ENCODE measurements at places on chromosomes 7 and 10.

DNA sequence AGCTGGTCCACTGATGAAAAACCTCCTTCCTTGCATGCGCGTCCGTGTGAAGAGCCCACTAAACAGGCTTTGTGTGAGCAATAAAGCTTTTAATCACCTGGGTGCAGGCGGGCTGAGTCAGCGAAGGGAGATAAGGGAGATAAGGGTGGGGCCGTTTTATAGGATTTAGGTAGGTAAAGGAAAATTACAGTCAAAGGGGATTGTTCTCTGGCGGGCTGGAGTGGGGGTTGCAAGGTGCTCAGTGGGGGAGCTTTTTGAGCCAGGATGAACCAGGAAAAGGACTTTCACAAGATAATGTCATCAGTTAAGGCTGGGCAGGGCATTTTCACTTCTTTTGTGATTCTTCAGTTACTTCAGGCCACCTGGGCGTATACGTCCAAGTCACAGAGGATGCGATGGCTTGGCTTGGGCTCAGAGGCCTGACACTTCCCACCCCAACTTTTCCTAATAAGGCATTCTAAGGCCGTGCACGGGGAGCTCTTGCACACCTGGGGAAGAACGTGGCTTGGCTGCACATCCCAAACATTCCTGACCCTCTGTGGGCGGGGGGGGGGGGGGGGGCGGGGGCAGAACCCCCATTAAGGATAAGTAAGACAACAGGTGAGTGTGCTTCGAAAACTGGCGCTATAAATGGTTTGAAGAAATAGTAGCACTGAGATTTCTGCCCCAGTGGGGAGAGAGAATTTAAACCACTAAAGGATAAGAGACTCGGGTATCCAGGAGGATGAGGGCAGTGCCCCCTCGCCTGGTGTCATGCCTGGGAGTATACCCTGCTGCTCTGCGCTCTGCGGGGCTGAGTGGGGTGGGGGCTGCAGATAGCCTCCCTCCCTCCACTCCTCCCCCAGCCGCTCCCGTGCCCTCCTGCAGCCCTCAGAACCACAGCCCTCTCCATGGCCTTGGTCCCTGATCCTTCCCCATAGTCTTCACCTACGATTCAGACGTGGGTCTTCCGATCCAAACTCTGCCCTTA, 217.6 kb downstream of the MLLT10 start:
- DNase-seq, result no peak

- no peak for DNase-seq
These were observed 6.5 kb downstream of the MDH2 start for GRCh38 chr7:76054123-76055120.

- no peak for DNase-seq
These were observed 43.4 kb downstream of the FOXL3 start for GRCh38 chr7:333393-333764.

DNA sequence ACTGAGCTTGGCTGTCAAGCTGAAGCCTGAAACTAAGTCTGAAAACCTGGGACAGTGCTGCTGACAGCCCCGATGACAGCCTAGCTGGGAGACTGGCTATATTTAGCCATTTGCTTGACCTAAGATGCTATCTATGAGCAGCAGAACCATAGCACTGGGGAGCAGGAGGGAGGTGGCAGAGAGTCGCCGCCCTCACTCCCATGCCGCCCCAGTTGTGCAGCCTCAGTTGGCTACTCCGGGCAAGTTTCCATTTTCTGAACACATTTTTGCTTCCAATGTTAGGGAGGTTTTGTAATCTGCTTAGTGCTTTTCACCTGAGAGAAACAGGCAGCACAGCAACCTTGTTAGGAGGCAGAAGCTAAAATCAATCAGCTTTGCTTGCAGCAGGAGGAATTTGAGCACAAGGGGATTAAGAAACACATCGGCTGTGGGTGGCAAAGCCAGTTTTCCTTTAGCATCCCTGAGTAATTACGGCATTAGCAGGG, 20.4 kb upstream of the C10orf71 start:
- no peak for DNase-seq

- DNase-seq, result no peak
These were observed 123.3 kb downstream of the ZMIZ1 start for GRCh38 chr10:79191951-79192676.

DNA sequence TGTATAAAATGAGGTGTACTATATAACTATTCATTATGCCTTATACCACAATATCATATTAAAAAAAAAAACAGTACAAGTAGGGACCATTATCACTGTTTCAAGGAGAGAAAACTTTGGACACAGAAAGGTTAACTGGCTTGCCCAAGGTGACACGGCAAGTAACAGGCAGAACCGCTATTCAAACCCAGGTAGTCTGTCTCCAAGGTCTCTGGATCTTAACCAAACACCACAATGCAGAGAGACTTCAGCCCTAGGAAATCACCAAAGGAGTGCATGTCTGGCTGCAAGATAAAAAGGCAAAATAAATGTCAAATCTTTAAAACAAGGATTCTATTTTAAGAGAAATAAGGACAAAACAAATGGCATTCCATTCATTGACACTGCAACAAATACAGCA, 56.3 kb downstream of the CADPS2 start:
- no peak for DNase-seq

GRCh38 chr7:148584154-148584827, 6.3 kb upstream of the C7orf33 start:
- DNase-seq, result no peak

DNA sequence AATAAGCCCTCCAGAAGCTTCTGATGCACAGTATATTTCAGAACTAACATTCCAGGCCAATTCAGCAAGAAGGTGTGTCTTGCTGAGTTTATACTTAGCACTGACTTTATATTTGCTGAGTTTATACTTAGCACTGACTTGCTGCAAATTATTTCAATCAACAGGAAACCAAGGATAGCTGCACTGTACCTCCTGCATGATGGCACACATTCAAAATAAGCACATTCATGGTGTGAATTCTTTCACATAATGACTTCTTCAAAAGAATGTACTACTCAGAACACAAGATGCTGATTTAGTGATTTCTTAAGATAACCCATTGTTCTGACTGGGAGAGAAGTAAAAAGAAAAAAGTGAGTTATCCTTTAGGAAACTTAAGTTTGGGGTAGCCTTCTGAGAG, 52.0 kb downstream of the JAZF1 start:
- no peak for DNase-seq

DNA sequence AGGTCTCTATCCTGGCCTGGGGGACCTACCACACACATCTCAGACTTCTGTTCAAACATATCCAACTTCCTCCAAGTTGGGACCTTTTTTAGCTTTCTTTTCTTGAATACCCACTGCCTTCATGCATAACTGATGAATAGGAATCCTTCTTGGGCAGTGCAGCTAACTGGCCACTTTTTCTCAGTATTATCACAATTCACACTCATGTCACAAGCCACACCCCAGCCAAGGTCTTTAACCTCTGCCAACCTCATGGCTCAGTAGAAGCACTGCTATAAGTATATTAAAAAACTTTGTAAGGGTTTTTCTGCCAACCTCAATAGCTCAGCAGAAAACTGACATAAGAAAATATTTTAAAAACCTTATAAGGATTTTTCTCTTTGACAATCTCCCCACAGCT, 44.5 kb downstream of the HHEX start:
- DNase-seq, result no peak

DNA sequence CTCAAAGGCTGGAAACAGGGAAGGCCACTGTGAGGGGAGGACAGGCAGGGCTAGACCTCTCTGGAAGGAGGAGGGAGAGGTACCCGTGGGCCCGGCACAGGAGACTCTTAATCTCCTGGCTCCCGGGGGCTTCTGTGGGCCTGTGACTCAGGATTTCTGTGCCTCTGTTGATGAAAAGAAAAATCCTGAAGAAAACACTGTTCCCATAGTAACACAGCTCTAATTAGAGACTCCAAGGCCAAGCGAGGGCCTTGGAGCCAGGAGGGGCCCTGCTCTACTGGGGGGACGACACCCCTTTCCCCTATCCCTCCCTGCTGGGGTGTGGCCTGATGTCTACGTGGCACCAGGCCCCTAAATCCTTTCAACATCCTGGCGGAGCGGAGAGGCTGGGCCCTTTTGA, 174.1 kb upstream of the TNRC18 start:
- DNase-seq, result no peak

GRCh38 chr7:69898189-69898588, 299.9 kb downstream of the AUTS2 start:
- no peak for DNase-seq

GRCh38 chr10:92997620-92998019, 63.0 kb upstream of the CYP26C1 start:
- no peak for DNase-seq

GRCh38 chr10:4260483-4261124, 475.6 kb upstream of the KLF6 start:
- DNase-seq, result no peak

GRCh38 chr7:46576950-46577349, 655.9 kb upstream of the IGFBP3 start:
- no peak for DNase-seq

DNA sequence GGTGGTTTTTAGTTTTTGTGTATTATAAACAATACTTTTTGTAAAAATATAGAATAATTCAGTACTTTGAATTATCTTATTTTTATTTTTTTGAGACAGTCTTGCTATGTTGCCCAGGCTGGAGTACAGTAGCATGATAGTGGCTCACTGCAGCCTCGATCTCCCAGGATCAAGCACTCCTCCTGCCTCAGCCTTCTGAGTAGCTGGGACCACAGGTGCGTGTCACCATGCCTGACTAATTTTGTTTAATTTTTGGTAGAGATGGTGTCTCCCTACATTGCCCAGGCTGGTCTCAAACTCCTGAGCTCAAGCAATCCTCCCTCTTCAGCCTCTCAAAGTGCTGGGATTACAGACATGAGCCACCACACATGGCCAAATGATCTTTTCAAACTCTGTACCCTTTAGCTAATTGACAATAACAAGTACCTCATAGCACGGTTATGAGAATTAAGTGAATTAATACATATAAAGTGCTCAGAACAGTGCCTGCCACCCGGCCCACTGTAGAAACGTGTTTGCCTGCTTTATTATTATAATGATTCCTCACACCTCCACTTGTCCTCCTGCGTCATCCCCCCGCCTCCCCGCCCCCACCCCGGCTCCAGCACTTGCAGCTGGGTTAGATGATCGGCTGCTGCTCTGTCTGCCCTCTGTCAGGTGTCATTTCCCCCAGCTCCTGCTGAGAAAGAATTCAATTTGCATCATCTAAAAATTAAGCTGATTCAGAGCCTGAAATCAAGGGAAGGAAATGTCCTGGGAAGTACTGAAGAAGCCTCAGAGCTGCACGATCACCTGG, 53.6 kb upstream of the NRF1 start:
- DNase-seq, result no peak

DNA sequence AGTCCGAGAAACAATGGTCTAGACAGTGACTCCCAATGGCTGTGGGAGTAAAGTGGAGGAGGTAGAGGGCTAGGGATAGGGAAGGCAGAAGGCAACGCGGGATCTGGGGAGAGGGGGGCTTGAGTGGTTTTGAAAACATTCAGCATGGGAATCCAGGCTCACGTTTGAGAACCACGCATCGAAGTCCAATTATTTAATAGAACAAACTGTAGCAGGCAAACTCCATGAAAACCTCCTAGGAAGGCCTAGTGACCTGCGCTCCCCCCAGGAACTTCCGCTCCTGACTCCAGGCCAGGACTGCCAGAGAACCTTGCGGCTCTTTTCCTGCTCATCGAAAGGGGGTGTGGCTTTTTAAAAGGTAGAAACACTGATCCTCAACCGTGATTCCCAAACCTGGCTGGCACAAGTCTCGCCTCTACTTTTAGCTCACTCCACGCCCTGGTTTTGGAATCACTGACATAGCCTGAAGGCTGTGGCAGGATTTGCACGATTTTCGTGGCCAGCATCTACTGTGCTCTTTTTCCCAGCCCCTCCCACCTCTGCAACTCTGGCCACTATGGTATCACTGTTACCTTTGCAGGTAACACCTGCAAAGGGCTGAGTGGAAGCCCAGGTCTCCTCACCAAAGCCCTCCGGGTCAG, 43.4 kb downstream of the MYOF start:
- DNase-seq, result no peak

DNA sequence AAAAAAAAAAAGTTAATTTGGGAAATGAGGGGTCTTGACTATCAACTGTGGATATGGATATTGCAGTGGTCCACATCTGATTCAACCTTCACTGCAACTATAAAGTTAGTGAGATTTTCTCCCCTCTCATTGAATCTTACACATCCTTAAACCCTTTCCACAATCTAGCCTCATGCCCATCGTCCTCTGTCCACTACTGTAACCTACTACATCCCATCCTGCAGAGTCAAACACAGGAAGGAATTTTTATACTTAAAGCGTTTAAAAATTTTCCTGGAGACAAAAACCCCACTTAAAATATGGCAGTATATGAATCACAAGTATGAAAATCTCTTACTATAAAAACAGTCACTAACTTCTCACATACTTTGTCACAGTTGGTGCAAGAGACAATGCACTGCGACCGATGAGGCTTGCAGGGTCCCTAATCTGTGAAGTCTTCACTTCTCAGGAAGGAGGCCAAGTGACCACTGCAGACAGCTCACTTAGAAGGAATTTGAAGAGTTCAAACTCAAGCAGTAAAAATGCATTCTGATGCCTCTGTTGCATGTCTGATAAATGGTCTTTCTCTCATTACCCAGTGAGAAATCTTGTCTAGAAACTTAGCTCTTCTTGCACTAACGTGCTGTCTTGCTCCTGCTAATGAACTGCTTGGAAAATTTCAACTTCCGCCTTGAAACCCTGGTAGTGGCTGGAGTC, 50.3 kb upstream of the ST8SIA6 start:
- DNase-seq, result no peak

- DNase-seq, result no peak
These were observed 44.9 kb downstream of the CAV1 start for GRCh38 chr7:116569737-116570136.

DNA sequence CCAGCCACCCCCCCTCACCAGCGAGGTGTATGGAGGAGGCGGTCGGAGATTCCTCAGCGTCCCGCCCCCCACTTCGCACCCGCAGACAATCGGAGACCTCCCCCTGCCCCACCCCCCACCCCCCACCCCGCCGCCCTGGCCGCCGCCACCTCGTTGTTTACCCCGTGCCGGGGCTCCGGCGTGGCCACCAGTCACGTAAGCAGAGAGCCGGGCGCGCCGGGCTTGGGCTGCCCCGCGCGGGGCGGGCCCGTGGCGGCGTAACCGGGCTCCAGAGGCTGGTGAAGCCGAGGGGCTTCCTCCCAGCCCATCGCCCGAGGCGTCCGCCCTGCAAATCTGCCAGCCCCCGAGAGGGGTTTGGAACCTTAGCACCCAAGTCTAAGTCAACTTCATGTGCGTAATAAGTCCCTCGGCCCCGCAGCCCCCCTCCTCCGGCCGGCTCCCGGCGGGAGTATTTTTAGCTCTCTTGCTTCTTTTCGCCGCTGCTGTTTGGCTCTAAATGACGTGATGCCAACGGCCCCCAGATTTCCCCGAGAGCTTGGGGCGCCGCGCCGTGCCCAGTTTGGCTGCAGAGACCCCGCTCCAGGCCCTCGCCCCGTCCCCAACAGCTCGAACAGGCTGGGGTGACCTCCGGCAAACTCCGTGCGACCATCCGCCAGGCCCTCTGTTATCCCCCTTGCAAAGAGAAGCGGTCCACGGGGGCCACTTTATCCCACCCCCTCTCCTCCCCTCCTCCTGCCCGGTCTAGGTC, 2.7 kb downstream of the MXI1 start:
- DNase-seq, result peak; percentile 49

DNA sequence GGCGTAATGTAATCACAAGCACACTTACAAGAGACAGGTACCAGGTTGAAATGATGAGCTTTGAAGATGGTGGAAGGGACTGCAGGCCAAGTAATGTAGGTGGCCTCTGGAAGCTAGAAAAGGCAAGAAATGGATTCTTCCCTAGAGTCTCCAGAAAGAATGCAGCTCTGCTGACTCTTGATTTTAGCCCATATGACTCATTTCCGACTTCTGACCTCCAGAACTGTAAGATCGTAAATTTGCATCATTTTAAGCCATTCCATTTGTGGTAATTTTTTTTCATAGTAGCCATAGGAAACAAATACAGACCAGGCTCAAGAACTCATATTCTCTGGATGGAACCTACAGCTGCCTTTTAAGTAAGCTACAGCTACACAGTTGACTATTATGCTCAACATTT, 315.5 kb downstream of the MAGI2 start:
- no peak for DNase-seq

Measured in T-helper 17 cell (primary cell).